ENCODE measurements at places on chromosomes 3 and 15.

- DNase-seq: no peak
These were observed 98.8 kb downstream of the SH3GL3 start for GRCh38 chr15:83545804-83546511.

GRCh38 chr15:42782716-42783115 lies 45.8 kb upstream of the CDAN1 start:
- no peak for DNase-seq

DNA sequence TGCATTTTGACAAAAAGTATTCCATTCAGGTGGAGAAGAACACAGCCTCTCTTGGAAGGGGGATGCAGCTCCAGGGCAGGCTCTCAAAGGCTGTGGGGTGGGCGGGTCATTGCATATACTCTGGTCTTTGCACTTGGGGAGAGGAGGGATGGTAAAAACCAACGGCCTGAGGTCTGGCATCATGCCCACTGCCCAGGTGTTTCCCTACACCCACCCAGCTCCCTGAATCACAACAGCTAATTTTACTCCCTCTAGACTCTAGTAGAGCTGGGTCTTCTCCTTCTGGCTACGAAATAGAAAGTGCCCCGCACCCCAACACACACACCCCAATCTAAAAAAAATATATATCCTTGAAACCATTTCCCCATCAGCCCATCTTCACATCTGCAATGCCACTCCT lies 1.0 kb downstream of the MYLK start:
- peak; percentile 22 for DNase-seq

GRCh38 chr3:134260987-134261386 lies 10.3 kb upstream of the RYK start:
- DNase-seq: no peak

DNA sequence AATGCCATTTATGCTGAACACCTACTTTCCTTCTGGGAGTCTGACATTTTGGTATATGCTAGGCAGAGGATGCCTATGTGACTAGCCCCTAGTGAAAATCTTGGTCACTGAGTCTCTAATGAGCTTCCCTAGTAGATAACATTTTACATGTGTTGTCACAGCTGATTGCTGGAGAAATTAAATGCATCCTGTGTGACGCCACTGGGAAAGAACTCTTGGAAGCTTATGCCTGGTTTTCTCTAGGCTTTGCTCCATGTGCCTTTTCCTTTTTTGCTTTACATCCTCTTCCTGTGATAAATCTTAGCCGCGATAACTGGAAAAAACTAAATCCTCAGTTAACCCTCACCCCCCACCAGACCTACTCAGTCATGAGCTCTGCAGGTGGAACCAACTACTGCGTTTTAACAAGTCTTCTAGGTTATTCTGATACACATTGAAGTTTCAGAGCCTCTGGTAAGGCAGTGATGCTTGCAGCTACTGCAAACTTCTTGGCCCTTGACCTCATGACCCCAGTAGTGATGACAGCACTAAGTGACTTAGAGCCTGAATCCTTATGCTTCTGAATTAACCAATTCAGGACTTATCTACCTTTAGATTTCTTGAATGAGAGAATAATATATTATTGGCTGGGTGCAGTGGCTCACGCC lies 292.4 kb upstream of the SOX14 start:
- DNase-seq: no peak

DNA sequence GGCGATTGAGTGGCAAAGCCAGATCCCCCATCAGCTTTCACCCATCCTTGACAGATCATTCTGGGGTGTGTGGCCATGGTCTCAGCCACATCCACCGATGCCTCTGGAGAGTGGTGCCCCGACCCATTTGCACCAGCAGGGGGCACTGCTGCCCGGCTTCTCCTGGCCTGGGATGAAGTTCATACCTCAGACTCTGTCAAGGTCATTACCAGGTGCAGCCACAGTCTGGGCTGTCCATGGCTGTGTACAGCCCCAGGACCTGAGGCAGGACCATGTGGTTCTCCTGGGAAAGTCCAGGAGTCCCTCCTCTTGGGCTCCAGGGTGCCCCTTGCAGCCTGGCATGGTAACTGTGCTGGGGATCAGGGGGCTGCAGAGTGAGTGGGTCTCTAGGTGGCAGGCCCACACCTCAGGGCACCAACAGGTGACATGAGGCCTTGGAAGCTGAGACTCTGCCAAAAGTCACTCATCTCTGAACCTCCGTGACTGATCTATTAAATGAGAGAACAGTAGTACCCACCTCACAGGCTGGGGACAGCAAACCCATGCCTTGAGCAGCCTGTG lies 67.2 kb downstream of the CACNA2D2 start:
- peak; percentile 9 for DNase-seq

DNA sequence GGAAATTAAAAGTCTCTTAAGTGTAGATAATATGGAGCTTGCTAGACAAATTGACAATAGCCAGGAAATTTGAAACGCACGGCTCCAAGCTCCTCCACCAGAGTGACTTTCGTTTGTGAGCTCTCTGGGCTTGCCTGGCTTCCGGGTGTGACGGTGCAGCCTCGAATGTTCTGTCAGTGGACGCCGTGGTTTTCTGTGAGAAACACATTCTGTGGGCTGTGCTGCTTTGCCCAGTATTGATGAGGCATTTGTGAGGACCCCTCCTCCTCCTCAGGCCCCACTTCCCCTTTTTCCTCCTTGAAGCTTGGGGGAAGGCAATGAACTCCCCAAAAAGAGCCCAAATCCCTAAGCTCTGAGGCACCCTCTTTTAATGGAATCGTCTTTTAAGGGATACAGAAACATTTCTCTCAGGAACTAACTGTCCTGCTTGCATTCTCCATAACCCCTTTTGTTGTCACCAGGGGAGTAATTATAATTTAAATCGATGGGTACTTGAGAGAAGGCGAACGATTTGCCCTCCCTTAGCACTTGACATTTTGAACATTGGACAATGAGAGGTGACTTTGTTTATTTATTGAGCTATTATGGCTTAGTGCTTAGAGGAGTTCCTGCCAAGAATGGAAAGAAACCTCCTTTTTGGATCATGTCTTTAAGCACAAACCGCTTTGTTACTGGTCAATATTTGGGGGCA lies 40.8 kb downstream of the POLR2M start:
- no peak for DNase-seq

- no peak for DNase-seq
These were observed 400.1 kb downstream of the GRM7 start for GRCh38 chr3:7260975-7261374.

DNA sequence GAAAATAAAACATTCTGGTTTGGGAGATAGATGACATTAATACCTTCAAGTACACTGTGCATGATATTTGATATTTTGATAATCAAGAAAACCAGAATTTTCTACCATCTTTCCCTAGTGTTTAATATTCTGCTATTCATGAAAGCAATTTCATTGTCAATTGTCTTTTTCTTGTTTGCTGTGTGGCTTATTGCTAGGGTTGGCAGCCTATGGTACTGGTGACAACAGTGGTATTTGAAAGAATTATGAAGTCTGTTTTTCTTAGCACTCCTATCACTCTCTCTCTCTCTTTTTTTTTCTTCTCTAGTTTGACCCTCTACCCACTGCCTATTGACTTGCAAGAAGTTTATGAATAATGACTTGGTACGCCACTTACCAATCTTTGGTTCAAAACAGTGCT lies 15.4 kb downstream of the RNF13 start:
- no peak for DNase-seq

- no peak for DNase-seq
These were observed 34.3 kb downstream of the CCR3 start for GRCh38 chr3:46276497-46277099.

DNA sequence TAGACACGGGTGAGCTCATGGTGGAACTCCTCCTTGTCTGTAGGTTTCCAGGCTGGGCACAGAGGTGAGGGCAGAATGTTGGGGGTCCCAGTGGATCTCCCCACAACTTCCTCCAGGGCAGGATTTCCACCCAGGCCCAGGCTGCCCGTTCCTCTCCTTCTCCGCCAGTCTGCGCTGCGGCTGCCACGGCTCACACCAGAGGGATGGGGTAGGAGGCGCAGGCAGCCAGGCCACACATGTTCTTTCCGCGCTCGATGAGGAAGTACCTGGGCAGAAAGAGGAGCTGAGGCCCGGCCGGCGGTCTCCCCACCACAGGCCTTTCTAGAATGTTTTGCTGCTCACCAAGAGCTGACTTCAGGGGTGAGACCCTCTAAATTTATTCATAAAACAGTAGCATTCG lies 22.9 kb downstream of the CTSH start:
- DNase-seq: no peak

DNA sequence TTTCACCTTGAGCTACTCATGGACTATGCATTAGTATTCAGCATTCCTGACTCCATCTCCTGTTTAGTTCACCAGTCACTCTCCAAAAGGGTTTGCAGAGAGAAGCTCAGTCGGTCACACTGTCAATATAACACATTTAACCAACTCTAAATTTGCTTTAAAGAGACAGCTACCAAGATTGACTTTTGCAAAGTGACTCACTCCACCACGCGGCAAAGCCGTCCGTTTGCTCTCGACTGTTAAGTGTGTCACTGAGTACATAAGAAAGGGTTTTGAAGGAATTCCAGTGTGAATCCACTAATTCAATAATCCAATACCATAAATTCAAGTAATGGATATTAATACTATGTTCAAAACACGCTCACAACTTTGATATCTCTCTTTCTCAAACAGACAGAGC lies 1006.7 kb upstream of the NR2F2 start:
- DNase-seq: no peak

DNA sequence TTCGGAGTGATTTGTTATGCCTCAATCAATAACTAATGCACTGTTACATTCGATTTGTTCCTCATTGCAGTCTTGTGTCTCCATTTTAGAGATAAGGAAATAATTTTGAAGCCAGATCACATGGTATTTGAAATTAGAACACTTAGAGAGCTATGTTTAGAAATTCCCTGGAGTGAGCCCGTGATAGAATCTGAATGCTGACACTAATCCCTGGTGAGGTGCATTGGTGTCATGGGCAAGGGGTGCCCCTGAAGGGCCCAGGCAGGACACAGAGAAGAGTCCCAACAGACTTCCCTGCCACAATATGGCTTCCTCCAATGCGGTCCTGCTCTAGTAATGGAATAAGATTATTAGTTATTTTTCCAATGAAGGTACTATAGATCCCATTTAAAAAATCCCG lies 223.0 kb downstream of the NR2F2 start:
- DNase-seq: no peak

- DNase-seq: no peak
These were observed 71.3 kb downstream of the WNT7A start for GRCh38 chr3:13808550-13808949.

- DNase-seq: peak; percentile 50
These were observed 10.7 kb upstream of the SPTBN5 start for GRCh38 chr15:41904541-41905005.

DNA sequence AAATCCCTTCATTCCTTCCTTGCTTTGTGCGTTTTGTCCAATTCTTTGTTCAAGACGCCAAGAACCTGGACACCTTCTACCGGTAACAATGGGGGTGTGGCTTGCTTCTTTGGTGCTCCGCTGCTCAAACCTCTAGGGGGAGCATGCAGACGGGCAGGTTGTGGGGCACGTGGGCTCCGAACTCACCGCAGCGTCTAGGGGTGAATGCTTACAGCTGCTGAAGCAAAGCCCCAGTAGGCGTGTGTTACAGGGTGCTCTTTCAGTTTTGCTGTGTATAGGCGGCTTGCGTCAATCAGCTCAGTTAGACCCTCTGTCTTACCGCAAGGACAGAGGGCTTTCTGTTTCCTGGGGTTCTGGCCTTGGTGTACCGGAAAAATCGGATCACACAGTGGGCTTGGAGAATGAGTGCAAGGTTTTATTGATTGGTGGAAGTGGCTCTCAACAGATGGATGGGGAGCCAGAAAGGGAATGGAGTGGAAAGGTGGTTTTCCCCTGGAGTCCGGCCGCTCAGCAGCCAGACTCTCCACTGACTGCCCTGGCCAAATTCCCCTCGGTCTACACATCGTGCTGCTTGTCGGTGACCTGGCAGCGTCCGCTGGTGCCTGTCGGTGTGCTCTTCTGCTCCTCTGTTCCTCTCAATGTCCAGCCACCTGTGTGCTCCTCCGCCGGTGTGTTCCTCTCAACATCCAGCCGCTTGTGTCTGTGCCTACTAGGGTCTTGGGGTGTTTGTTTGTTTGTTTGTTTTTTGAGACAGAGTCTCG lies 1.2 kb upstream of the LRRC34 start:
- DNase-seq: peak; percentile 40

DNA sequence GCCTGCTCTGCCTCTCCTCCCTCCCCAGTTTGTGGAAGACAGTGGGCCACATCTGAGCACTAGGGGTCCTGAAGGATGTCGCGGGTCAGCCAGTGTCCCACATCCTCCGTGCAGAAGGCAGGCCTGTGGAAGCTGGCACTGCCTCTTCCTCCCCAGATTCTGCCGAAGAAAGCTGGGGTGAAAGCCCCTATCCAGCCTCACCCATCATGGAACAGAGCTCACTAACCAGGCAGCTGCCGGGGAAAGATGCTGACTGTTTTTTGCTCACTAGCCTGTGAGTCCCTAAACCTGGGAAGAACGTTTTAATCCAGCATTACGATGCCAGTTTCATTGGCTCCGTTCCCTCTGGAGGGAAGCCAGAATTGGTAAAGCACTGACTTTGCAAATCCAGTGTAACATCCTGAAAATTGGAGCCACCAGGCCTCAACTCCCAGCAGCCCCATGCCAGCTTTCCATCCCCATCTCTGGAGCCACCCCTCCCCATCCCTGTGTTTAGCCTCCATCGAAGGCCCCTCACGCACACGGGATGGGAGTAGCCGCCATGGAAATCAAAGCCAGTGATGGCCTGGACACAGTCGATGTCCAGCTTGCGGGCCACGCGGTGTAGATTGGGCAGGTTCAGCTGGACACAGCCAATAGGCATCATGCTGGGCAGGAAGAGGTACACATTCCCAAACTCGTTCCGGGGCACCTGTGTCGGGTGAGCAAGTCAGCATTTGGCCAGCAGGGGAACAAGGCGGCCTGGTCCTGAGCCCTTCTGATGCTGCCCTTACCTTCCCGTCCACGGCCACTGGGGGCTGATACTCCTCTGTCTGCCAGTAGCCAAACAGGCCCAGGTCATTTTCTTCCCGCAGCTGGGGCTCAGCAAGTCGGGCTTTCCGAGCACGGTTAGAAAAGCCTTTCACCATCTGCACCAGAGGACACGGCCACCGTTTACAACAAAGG lies 23.5 kb downstream of the TMEM43 start:
- DNase-seq: no peak

- DNase-seq: no peak
These were observed 119.6 kb downstream of the ABI3BP start for GRCh38 chr3:100873611-100874010.

GRCh38 chr3:173913974-173914421 lies 516.5 kb downstream of the NLGN1 start:
- no peak for DNase-seq

GRCh38 chr3:132083583-132084279 lies 48.9 kb upstream of the CPNE4 start:
- DNase-seq: no peak

- DNase-seq: no peak
These were observed 56.9 kb downstream of the CYP19A1 start for GRCh38 chr15:51281368-51281967.

DNA sequence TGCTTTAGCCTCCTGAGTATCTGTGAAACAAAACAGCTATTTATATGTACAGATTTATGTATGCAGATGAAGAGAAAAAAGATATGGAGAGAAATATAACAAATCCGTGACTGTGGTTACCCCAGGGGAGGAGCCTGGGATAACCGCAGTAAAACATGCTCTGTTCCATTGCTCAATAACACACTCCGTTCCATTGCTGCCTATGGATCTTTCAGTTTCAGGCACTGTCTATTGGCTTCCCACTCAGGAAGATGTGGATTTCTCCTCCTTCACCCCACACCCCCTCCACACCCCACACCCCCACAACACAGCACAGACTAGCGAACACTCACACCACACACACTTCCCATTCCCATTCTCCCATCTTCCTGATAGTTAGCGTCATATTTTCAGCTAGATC lies 47.9 kb downstream of the CDCP1 start:
- DNase-seq: no peak

GRCh38 chr3:99013777-99014315 lies 112.4 kb upstream of the DCBLD2 start:
- no peak for DNase-seq
